Occipital lobe (tissue), 3 donors: ENCODE measurements at places on chromosomes 1 and 21.
A peak's percentile ranks its signal among the peaks of the same experiment; 100 is the strongest.

- DNase-seq, result no peak
Measured at GRCh38 chr1:222404710-222405109, 143.2 kb downstream of the HHIPL2 start.

GRCh38 chr1:236081546-236082227, 16.8 kb upstream of the NID1 start:
- DNase-seq, result no peak

DNA sequence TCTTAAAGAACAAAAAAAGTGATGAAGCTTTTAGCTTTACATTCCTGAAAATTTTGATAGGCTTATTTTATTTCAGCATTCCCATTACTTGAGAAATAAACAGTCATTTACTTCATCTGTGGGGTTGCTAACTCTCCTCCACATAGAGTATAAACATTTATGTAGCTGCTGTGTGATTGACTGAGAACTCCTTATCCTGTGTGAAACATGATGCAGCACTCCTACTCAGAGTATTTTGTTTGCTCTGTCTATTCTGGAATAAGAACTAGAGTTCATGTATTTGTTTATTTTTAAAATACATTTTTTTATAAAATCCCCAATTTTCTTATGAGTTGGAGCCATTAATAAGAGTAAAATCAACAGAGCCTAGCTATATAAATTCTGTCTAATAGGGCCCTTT, 318.7 kb upstream of the SPAG17 start:
- DNase-seq, result no peak

DNA sequence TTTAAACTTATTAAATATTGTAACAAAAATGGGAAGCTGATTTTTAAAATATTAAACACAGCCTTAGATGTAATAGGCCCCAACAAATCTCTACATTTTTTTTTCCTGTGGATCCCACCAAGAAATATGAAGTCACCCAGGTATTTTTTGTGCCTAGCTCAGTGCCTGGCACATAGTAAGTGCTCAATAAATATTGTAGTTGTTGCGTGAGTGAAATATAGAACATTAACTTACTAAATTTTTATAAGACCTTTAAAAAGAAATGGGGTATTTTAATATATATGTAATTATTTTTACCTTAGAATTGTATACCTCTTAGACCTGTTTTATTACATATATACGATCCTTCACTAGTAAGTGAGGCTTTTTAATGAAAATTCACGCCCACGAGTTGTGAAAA, 569 bp upstream of the DNAH14 start:
- DNase-seq, result no peak

DNA sequence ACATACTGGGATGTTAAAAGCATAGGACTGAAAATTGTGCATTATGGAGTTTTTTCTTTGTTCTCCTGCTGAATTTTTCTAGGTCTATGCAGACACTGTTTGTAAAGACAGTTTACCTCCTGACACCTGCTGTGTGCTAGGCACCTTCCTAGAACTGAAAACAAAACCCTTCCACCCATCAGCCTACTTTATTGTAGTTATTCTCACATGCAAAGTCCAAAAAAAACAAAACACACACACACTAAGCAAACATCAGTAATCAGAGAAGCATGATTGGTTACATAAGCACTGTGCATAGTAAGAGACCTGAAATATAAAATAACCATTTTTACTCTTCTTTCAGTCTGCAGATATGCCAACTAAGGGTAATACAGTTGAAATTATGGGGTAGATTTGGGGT, 195.1 kb downstream of the CRB1 start:
- no peak for DNase-seq

DNA sequence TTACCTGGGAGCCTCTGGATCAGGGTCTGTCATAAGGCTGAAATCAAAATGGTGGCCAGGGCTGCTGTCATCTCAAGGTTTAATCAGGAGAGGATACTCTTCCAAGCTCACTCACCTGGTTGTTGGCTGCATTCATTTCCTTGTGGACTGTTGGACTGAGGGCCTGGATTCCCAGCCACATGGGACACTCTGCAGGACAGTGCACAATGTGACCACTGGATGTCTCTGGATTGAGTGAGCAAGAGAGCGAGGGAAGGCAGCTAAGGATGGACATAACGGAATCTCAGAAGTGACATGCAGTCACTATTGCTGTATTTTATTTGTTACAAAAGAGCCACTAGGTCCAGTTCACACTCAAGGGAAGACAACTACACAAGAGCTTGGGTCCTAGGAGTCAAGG, 229.1 kb downstream of the S1PR1 start:
- DNase-seq, result no peak

DNA sequence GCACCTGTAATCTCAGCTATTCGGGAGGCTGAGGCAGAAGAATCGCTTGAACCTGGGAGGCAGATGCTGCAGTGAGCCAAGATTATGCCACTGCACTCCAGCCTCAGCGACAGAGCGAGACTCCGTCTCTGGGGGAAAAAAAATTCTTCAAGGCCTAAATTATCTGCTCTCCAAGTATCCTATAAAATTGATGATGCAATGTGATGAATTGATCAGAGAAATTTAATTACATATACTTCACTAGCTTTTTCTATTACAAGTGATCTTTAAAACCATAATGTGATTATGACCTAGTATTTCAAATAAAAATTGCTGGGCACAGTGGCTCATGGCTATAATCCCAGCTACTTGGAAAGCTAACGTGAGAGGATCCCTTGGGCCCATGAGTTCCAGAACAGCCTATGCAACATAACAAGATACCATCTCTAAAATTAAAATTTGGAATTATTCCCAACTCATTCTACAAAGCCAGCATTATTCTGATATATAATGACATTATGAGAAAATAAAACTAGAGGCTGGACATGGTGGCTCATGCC, 43.7 kb downstream of the ARID4B start:
- DNase-seq, result no peak

DNA sequence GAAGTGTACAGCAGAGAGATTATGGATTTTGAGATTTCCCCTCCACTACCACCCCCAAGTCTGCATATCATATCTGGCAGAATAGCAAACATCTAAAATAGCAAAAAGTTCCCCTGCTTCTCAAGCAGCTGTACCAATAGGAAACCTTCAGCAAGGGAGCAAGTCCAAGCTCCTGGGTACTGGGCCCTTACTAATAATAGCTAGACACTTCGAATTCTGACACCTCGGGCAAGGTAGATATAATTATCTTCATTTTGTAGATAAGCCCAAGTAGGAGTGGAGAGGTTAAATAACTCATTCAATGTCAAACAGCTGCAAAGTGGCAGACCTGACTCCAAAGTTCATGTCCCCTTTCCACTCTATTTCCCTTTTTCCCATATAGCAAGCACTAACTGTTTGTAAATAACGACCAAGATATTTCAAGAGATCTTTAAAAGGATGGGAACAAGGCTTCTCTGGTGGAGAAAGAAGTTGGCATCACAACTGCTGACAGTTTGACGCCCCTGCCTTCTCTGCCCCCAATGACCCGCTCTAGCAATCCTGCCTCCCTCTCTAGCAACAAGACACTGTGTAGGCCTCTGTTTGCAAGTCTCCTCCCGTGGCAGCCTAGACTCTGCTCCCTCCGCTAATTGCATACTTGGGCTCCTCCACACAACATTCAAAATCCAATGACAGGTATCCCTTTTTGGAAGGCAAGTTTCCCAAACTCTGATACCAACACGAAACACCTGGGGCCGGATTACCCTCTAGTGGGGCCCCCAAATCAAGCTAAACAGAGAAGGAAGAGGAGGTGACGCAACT, 18.7 kb upstream of the ADAR start:
- DNase-seq, result no peak

DNA sequence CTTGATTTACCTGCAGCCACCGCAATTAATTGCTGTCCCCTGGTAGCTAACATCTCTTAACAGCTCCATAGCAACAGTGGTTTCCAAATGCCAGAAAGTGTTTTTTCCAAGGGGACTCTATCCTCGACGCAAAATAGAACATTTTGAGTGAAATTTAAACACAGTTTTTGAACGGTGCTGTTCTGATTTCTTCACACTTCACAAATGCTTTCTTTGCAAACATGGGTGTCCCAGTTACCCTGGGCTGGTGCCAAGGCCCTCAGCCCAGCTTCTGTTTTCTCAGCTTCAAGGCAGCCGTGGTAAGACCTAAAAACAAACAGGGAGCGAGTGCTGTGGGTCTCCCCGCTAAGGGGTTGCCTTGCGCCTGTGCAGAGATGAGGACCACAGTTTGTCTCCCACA, 147.3 kb upstream of the VAMP3 start:
- peak; percentile 35 for DNase-seq

DNA sequence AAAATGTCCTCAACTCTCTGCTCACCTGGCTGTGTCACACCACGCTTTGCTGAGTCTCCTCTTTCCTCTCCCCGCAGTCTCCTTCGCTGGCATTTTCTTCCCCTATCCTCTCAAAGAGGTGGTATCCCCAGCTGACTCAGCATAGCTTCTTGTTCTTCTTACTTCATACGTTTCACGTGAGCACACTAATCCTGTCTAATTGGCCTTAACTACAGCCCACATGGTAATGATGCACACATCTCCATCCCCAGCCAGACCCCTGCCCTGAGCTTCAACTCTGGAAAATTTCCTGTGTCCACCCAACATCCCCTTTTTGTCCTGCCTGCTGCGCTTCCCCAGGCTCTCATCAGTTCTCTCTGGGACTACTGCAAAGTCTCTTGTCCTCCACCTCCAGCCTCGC, 169.8 kb downstream of the TTLL7 start:
- DNase-seq, result no peak

- DNase-seq, result no peak
Measured at GRCh38 chr1:111483166-111483565, 9.4 kb downstream of the C1orf162 start.

- DNase-seq, result no peak
Measured at GRCh38 chr1:245279346-245279745, 124.6 kb downstream of the KIF26B start.

GRCh38 chr1:169462385-169462784, 23.4 kb downstream of the SLC19A2 start:
- no peak for DNase-seq

DNA sequence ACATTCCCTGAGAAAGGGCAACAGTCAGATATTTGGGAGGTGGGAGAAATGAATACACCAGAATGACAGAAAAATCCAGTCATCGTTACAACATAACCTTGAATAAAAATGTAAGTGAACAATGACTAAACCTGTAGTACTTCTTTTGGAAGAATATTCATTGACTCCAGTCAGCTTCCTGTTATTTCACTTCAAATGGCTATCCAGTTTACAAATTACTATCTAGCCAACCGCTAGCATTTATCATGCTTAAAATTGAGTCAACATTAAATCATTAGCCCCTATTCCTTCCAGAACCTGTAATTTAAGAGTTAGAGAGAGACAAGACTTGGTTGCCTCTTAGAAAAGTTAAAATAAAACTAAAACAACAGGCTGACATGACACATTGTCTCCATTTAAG, 33.6 kb downstream of the WLS start:
- no peak for DNase-seq

DNA sequence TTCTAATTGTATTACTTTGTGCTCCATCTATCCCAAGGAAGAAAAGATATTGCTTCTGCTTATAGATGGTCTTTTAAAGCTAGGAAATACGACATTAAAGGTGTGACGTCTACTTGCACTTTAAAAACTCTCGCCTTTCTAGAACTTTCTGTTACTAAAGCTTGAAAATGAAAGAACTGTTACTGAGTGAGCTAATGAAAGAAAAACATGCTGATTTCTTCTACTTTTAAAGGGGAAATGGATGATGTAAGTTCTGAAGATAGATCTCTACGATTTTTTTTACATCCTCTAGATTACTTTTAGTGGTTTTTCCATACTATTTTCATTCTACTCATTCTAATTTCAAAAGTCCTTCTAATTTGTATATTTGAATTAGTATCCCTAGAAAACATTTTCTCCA, 387.5 kb downstream of the USP25 start:
- DNase-seq, result no peak

GRCh38 chr1:190908691-190909090, 431.0 kb upstream of the BRINP3 start:
- DNase-seq, result no peak

GRCh38 chr1:239725933-239726332, 339.6 kb downstream of the CHRM3 start:
- DNase-seq, result no peak

DNA sequence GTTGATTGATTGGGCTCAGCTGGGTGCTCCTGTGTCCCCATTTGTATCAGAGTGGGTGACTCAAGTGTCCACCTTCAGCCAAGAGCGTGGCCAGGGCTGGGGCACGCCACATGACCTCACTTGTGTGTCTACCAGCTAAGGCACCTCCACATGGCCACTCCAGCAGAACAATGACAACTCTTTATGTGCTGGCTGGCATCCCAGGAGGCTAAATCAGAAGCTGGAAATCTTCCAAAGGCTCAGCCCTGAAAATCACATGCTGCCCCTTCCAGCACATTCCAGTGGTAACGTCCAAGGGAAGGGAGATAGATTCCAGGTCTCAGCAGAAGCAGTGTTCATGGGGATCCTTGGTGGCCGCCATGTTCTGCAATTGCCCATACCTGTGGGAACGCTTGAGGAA, 585.5 kb downstream of the AJAP1 start:
- DNase-seq, result no peak

DNA sequence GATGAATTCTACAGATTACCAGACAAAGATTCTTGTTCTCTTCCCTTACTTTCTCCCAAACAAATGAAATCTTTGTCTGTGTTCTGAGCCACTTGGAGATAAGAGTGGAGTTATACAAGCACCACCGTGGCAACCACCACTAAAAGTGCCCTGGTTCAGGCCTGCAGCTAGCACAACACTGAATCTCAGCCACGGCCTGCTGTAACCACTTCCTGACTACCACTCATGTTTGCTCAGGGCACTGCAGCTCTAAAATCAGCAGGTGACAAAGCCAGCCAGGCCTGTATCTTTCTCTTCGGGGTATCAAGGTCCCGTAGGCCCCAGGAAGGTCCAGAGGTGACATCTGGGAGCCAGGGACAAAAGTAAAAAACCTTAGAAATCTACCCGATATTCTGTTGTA, 3.2 kb upstream of the OR2T6 start:
- no peak for DNase-seq

- DNase-seq, result peak; percentile 80
Measured at GRCh38 chr1:8985915-8986813, 40.1 kb downstream of the SLC2A7 start.

DNA sequence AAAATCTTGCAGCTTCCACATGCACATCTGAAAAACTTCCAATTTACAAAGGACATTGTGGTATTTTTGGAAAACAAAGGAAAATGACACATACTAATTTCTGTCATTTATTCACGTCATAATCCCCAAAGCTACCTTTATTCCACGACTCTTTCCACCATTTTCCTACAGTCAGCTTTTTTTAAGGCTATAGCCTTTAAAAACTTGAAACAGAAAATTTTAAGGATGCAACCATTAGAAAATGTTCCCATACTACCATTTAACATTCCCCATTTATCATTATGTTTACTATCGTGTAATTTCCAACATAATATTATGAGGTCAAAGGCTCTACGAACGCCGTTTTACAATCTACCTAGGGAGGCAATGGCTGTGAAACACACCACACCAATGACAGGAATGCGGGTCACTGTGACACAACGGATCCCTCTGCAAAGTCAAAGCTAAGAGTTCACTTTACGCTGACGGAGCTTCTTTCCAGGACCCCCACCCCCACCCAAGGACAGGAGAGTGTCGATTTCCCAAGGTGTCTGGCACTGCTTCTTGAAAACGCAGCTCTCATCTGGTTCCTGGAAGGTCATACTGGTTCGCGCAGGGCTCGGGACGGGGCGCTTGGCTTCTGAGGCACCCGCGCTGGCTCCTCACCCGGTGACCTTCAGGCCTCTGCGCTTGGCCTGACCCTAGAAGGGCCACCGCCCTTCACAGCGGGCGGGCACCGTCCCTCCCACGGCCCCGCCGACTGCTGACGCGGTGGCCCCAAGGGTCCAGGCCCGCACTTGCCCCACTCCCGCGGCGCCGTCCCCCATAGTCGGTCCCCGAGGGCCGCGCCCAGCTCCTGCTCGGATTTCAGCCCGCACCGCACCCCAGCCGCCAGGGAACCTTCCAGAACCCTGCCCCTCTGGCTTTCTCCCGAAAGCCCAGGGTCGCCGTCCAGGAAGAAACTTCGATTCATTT, 50.5 kb upstream of the ATF3 start:
- no peak for DNase-seq
